ENCODE measurements at places on chromosomes 1 and 21.

DNA sequence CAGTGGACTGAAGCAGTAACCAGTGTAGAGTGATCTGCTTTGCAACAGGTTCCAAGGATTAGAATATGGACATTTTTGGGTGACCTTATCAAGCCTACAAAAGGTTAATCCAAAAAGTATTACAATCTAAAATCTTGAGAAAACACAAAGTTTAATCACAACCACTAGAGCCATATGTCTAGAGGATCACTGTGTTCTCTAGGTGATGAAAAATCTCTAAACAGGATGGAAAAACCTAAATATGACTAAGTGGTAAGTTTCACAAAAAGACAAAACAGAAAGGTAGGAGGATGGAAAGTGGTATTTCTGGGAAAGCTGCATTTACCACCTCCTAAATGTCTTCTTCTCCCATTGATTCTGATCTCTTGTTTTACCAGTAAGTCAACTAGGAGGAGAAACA, 411.1 kb upstream of the CXADR start:
- DNase-seq, result no peak

DNA sequence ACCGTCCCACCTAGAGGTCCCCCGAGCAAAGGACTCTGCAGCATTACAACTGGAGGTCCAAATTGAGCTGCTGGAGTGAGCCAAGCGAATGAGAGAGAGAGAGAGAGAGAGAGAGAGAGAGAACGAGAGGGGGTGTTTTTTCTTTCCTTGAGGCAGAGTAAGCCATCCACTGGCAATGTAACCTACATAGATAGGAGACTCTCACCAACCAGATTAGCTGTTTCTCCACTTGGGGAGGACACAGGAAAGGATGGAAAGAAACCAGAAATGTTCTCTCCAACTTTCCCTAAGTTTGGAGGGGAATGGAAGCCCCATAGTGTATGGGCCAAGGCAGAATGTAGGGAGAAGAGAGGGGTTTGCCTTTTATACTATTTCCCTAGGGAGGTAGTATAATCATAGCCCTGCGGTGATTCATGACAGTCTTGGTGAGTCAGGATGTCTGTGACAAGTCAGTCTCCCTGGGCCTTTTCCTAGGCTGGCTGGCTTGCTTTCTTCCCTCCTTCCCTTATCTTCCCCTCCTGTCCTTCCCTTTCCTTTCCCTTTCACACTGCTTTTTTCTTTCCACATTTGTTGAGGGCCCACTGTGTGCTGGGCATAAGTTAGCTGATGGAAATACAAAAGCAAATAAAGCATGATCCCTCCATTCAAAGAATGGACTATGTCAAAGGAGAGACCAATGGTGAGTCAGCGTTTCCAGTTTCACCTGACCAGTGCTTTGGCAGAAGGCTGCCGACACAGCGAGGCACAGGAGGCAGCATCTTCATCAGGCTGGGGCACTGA, 7.1 kb downstream of the FNDC7 start:
- peak; percentile 83 for DNase-seq

DNA sequence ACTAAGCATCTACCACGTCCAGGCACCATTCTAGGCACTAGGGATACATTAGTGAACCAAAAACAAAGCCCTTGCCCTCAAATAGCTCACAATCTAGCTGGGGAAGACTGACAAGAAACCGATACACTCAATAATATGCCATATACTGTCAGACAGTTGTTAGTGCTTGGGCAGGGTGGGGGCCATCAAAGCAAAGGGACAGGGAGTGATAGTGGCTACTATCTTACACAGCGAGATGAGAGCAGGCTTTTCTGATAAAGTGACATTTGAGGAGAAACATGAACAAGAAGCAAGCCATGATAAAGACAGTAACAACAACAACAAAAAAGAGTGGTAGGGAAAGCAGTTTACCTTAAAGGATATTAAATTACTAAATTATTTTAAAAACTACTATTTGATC, 41.1 kb downstream of the ERO1B start:
- no peak for DNase-seq

GRCh38 chr1:230791986-230792564, 44.9 kb downstream of the CAPN9 start:
- DNase-seq, result no peak

DNA sequence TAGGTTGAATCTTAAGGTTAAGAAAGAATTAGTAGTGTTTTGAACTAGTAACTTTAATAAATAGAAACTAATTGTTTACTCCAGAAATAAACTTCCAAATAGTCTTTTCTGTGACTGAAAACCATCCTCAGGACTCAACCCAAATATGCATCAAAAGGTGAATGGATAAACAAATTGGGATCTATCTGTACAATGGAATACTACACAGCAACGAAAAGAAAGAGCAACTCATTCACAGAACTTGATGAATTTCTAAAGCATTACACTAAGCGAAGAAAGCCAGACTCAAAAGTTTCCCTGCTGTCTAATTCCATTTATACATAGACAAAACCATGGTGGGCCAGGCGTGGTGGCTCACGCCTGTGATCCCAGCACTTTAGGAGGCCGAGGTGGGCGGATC, 25.0 kb downstream of the HEYL start:
- no peak for DNase-seq

GRCh38 chr1:221029981-221030649, 150.9 kb downstream of the HLX start:
- DNase-seq, result no peak

DNA sequence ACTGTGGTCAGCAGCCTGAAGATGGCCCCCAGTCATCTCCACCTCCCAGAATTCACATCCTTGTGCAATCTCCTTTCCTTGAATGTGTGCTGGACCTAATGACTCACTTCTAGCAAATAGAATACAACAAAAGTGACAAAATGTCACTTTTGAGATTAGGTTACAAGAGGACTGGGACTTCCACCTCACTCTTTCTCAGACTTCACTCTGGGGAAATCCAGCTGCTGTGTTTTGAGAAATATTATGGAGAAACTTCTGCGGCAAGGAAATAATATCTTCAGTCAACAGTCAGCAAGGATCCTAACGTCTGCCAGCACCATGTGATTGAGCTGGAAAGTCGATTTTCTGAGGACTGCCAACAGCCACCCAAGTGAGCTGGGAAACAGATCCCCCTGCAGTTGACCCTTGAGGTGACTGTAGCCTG, 70.5 kb upstream of the GADD45A start:
- DNase-seq, result peak; percentile 56

DNA sequence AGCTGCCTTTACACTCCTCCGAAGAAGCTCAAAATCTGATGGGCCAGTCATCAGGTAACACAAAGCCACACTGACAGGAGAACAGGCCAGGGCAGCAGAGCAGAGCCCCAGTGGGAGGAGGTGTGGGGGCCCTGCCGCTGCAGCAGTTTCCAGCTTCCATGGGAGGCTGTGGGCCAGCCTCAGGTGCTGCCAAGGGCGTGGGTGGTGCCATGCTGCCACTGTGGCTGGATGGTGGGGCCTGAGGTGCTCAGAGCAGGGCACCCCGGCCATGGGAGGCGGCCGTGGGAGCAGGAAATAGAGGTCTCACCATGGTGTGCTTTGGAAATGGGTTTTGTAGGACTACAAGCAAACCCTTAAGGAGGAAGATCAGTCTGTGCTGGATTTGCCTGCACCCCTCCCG, 50.8 kb upstream of the COL6A1 start:
- no peak for DNase-seq

GRCh38 chr1:221711063-221711577, 30.8 kb downstream of the DUSP10 start:
- no peak for DNase-seq

DNA sequence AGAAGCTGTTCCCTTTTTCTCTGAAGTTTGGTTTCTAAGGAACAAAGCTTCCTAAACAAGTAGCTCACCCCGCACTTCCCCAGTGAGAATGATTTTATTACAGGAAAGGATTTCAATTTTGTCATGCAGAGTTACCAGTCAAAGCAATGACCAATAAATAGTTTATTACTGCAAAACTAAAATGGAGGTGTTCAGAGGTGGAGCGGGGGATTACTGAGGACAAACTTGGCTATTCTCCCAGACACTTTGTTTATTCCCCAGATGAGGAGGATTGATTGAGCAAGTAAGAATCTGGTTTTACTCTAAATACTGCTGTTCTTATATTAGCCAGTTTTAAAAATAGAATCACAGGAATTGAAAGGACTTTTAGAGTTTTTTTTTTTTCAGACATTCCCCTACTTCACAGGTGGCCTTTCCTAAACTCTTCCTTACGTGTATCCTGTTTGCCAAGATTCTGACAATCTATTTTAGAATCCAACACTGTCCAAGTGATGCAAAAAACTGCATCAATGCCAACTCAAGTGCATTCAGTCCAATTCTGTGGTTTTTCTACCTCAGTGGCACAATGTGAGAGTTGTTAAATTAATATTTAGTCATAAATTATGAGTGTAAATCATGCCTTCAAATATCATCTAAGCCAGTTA, 136.1 kb downstream of the TNFSF18 start:
- peak; percentile 89 for DNase-seq

DNA sequence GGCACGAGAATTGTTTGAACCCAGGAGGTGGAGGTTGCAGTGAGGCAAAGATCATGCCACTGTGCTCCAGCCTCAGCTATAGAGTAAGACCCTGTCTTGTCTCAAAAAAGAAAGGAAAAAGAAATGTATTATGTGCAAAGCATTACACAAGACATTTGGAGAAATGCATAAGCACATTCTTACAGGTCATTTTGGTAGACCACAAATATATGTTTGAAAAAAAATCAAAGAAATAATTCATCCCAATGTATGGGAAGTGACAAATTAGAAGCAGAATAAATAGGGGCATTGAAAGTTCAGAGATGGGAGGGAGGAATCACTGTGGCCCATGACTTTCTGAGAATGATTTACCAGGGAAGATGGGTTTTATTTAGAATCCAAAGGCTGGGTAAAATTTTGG, 283.5 kb upstream of the ADAMTS5 start:
- peak; percentile 34 for DNase-seq

- DNase-seq, result peak; percentile 86
These were observed 8.6 kb upstream of the LHX4 start for GRCh38 chr1:180221462-180221861.

- DNase-seq, result peak; percentile 85
These were observed 29.9 kb downstream of the MRAP start for GRCh38 chr21:32328595-32328994.

DNA sequence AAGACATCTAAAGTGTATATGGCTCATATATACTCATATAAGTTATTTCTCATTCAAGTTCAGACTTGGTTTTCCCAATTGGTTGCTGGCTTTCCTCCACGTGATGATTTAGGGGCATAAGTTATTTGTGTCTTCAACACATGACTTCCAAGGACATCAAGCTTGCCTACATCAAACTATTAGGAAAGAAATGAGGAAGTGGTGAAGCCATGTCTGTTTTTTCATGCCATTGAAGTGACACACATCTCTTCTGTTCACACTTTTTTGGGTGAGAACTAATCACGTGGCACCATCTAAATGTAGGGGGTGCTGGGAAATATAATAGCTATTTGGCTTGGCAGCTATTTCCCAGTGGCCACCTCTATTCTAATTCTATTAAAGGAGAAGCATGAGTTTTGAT, 282.1 kb downstream of the OMA1 start:
- DNase-seq, result no peak

GRCh38 chr21:39363607-39364555, 15.0 kb upstream of the HMGN1 start:
- no peak for DNase-seq

GRCh38 chr1:244435562-244436205, 16.0 kb downstream of the ADSS2 start:
- peak; percentile 76 for DNase-seq

DNA sequence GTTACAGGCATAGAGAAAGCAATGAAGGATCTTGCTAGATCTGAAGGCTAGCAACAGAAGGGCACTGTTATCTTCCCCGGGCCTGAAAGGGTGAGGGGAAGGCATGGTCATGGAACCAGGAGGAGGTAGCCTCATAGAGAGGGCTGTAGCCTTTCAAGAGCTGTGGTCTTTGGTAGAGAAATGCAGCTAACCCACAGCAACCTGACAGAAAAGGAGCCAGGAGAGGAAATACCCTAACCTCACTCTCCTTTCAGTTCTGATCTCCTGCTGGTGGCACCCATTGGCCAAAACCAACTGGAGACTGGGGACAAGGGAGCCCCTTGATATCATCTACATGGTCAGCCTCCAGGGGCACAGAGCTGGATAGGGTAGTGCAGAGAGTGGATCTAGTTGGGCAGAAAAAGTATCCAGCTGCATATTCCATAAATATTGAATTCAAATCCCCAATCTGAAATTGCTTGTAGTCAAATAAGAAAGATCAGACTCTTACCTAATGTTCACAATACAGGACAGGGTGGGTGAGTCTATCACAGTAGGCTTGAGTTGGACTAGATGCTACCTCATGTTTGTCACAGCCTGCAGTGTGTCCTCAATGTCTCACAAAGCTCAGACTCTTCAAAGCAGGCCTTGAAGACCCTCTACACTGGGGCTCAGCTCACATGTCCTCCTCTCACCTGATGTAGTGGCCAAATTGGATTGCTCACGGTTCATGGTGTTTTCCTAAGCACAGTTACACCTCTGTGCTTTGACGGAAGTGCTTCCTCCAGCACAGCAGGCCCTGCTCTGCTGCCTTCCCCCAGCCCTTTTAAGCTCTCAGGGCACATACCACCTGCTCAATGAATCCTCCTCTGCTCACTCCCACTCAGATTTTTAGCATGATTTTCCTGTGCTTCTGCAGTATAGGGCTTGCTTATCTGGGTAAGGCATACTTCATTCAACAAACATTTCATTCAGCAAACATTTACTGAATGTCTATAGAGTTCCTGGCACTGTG, 74.1 kb upstream of the JUN start:
- no peak for DNase-seq

GRCh38 chr21:40254540-40255465, 387.6 kb downstream of the PCP4 start:
- no peak for DNase-seq

DNA sequence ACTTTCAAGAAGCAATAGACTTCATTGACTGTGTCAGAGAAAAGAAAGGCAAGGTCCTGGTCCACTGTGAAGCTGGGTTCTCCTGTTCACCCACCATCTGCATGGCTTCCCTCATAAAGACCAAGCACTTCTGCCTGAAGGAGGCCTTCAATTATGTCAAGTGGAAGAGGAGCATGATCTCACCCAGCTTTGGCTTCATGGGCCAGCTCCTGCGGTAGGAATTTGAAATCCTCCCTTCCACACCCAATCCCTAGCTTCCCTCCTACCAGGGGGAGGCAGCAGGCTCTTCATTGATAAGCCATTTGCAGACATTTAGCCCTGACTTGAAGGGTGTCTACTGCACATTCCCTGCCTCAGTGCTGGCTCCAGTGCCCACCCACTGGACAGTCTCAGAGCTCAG, 84.3 kb upstream of the RHOU start:
- DNase-seq, result no peak

DNA sequence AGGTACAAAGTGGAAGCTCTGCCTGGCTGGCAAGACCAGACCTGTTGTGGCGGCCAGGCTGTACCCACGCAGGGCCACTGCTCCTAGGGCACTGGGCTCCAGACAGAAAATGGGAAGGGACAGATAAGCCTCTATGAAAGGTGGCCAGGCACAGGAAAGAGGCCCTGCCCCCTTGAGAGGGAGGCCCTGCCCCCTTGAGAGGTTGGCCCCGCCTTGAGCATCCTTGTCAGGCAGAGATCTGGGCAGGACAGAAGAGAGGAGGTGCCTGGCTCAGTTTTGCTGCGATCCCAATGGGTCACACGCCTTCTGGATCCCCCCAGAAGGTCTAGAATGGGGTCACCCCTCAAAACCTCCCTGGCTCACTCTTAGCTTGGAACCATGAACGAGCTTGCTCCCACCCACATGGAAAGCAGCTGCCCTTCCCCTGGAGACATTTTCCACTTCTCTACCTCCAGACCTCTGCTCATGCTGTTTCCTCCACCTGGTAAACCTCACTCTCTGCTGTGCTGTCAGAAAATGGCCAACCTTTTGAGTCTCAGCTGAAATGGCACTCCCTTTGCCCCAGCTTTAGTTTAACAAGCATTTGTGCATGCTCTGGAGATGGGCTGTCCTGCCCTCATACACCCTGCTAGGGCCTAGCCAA, 17.5 kb upstream of the ECE1 start:
- no peak for DNase-seq

All from AG10803 (cell line).